ENCODE measurements at places on chromosomes 7 and 10. TPM values are rescaled to one million over a fixed set of nuclear protein-coding genes. Genes with fewer than 3 reads are reported as not detected.
A peak's percentile ranks its signal among the peaks of the same experiment; 100 is the strongest.

DNA sequence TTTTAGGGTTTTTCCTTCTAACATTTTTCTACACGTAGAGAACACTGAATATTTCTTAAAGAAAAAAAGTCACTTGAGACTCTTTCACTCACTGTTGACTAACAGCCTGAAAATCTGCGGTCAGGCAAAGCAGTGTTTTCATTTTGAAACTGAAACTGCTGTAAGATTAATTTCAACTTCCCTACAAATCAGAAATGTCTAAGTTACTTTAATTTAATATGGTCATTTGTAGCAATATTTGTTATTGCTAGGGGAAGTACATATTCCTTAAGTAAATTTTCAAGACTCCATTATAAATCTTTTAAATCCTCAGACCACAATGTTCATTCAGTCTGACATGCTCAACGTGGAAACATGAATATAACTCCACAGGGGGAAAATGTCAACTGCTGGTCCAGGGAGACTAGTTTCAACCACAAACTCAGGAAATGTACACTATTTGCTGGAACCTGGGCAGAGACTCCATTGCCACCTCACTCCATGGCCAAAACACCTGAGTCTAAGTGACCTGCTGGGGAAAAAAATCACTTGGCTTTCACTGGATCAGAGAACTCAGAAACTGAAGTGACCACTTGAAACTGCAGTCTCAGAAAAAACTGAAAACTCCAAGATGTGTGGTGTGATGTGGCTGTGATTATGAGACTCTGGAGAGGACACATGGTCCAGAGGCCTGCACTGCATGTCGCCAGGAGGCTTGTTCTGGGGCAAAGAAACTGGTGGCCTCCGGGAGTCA is 161.2 kb downstream of the TAX1BP1 start:
- H3K27ac ChIP-seq: peak overlapping the region; percentile 84
- no peaks in the 10 kb centered on the region for H3K27me3 ChIP-seq
- H3K36me3 ChIP-seq: no peaks in the 10 kb centered on the region
- H3K4me3 ChIP-seq: peak overlapping the region; percentile 16

GRCh38 chr7:43572516-43573049 is 10.3 kb upstream of the STK17A start:
- H3K27ac ChIP-seq: no peak overlapping the region
- no peaks in the 10 kb centered on the region for H3K27me3 ChIP-seq
- DNase-seq: peak; percentile 41

- H3K36me3 ChIP-seq: no peaks in the 10 kb centered on the region
- H3K27me3 ChIP-seq: no peaks in the 10 kb centered on the region
- H3K4me1 ChIP-seq: no peaks in the 10 kb centered on the region
- no peak overlapping the region for H3K4me3 ChIP-seq
These were observed 120.6 kb downstream of the ZWINT start for GRCh38 chr10:56240471-56240870.

GRCh38 chr7:45101748-45102147 is 9.7 kb downstream of the TBRG4 start:
- H3K36me3 ChIP-seq: peaks cover 88% of the 10 kb centered on the region
- no peak for DNase-seq

- H3K36me3 ChIP-seq: no peaks in the 10 kb centered on the region
- H3K27me3 ChIP-seq: no peaks in the 10 kb centered on the region
- no peak overlapping the region for H3K4me3 ChIP-seq
- H3K4me1 ChIP-seq: no peaks in the 10 kb centered on the region
- no peak for DNase-seq
These were observed 85.8 kb downstream of the MKX start for GRCh38 chr10:27659786-27660185.

DNA sequence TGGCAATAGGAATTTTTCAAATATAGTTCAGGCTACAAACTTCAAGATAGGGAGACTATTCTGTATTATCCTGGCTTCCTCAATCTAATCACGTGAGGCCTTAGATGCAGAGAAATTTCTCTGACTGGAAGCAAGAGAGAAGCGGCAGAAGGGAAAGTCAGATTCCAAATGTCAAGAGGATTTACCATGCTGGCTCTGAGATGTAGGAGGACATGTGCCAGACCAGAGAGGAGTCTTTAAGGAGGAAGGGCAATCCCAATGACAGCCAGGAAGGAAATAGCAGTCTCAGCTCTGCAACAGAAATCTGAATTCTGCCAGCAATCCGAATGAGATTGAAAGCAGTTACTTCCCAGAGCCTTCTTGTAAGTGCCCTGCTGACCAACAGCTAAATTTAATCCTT is 57.4 kb downstream of the NUTM2E start:
- no peaks in the 10 kb centered on the region for H3K27me3 ChIP-seq
- H3K27ac ChIP-seq: no peak overlapping the region
- no peak for DNase-seq
- no peaks in the 10 kb centered on the region for H3K36me3 ChIP-seq
- no peaks in the 10 kb centered on the region for H3K4me1 ChIP-seq

DNA sequence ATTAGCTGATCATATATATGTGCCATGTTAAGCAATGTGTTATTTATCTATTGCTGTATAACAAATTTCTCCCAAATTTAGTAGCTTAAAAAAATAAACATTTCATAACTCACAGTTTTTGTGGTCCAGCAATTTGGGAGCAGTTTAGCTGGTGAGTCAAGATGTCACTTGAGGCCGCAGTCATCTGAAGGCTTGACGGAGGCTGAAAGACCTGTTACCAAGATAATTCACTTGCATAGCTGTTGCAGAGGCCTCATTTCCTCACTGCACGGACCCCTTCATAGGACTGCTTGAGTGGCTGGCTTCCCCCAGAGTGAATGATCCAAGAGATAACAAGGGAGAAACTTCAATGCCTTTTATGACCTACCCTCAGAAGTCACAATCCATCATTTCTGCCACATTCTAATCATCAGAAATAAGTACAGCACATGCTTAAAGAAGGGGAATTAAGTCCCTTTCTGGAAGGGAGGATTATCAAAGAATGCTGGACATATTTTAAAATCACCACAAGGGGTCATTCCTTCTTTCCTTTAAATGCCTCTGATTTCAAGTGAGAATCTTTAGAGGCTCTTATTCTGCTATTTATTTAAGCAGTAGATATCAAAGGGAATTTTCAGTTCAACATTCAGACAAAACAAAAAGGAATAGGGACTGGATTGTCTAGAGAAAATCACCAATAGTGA is 10.5 kb upstream of the SRPK2 start:
- DNase-seq: no peak
- H3K4me3 ChIP-seq: no peak overlapping the region
- no peak overlapping the region for H3K27ac ChIP-seq
- H3K36me3 ChIP-seq: no peaks in the 10 kb centered on the region
- H3K27me3 ChIP-seq: no peaks in the 10 kb centered on the region

GRCh38 chr7:158861004-158861787 is 4.8 kb downstream of the DYNC2I1 start:
- H3K27me3 ChIP-seq: no peaks in the 10 kb centered on the region
- no peaks in the 10 kb centered on the region for H3K36me3 ChIP-seq
- DNase-seq: no peak

- DNase-seq: no peak
- H3K4me3 ChIP-seq: no peak overlapping the region
- H3K36me3 ChIP-seq: peaks cover 19% of the 10 kb centered on the region
- no peaks in the 10 kb centered on the region for H3K4me1 ChIP-seq
- H3K27me3 ChIP-seq: no peaks in the 10 kb centered on the region
- no peak overlapping the region for H3K27ac ChIP-seq
These were observed 87.2 kb downstream of the PHF14 start for GRCh38 chr7:11060893-11061292.

GRCh38 chr10:114653926-114654325 is 4.1 kb downstream of the ABLIM1 start:
- peaks cover 41% of the 10 kb centered on the region for H3K4me1 ChIP-seq
- no peaks in the 10 kb centered on the region for H3K27me3 ChIP-seq
- H3K27ac ChIP-seq: no peak overlapping the region
- no peak for DNase-seq
- no peaks in the 10 kb centered on the region for H3K36me3 ChIP-seq

LIPN gene
- total RNA-seq: not detected

SP4 gene
- 3.5 TPM for total RNA-seq

SMKR1 gene
- not detected for total RNA-seq

Data from stomach (tissue), 19 donors.